ENCODE measurements at places on chromosomes 6 and 20.

DNA sequence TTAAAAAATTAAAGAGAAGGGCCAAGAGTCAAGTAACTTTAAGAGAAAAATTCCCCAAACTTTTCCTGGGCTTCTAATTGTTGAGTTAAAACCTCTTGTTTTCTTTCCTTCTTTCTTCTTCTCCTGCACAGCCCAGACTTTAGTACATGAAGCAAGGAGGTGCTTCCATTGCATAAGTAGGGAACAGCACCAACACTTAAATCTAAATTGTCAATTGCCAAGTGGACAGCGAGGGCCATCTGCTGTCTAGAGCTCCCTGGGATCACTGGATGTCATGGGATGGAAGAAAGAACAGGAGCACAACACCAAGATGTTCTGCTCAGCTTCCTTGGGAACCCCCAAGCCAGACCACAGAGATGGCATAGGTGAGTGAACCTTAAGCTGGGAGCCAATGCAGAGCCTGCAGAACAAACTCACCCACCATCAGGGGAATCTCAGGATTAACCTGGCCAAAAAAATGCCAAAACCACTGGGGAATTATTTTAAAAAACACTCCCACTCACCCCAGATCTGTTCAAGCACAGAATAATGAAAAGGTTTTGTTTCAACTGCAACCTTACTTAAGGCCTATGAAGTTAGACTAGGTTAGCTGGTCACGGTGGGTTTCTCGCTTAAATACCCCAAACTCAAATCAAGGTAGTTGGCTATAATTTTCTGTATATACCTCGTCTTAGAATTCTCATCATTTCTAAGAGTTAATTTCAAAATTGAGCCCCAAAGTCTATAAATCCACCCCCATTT lies 67.8 kb downstream of the TNFRSF21 start:
- DNase-seq = no peak

DNA sequence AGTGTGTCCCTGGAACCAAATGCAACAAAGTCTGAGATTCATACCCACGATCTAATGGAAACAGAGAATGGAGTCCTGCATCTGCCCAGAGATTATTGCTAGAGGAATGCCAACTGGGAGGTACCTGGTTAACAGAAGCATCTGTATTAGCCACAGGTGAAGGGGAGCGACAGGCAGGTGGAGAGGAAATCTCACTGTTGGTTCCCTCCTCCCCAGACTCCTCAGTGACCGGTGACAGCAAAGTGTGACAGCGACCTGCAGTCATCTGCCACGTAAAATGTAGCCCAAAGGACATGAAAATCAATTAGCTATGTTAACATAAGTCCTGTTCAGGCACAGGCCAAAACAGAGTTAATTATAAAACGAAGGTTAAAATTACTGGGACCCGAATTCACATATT lies 336.6 kb downstream of the SYNE1 start:
- no peak for DNase-seq

GRCh38 chr20:3067139-3068014 lies 4.0 kb upstream of the OXT start:
- no peak for DNase-seq

- no peak for DNase-seq
Measured at GRCh38 chr20:58745391-58745790, 52.8 kb downstream of the NPEPL1 start.

GRCh38 chr20:36147690-36148089 lies 6.8 kb upstream of the EPB41L1 start:
- DNase-seq = no peak

DNA sequence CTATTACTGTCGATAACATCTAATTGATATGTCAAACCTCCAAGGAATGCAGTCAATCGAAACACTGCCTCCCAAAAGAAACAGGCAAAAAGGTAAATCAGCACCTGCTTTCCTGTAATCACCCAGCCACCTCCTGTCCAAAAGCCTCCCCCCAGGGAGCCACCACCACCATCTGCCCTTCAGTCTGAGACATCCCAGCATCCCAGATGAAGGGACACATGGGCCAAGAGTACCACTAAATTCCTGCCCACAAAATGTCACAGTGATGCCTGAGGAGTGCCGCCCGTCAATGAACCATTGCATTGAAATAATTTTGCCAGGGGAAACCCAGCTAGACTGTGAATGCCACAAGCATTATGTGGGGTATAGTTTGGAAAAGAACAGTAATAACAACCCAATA lies 401.7 kb downstream of the ZFAND3 start:
- no peak for DNase-seq

DNA sequence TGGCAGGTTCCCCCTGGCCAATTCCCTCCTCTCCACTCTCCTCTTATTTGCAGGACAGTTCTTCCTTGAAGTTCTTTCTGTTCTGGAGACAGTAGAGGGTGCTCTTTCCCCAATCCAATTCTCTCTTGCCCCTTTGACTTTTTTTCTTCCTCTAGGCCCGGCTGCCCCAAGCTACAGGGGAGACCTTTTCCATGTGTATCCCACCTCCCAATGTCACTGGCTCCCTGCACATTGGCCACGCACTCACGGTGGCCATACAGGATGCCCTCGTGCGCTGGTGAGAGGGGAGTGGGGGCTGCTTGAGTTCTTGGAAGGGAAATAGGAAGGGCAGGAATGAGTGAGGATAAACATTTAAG lies 1.5 kb downstream of the VARS2 start:
- peak; percentile 61 for DNase-seq

DNA sequence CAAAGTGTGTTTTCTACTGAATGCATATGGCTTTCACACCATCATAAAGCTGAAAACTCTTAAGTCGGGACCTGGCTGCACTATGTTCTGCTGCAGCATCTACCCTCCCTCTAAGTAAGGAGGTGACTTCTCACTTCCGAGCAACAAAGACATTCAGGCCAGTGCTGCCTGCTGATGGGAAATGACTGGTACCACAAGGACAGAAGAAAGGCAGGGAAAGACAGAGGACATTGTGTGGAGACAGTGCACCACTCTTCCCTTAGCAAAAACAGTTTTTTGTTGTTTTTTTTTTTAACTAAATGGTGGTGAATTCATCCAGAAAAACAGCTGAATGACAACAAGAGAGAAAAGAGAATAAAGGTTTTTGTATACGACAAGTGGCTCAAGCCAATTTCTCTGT lies 81.5 kb downstream of the MAP7 start:
- DNase-seq = no peak

GRCh38 chr20:61668065-61668650 lies 397.5 kb downstream of the TAF4 start:
- DNase-seq = no peak

GRCh38 chr6:166573511-166574216 lies 12.8 kb downstream of the RAMACL start:
- no peak for DNase-seq

Measured in hindlimb muscle (tissue), 1 donor.